ENCODE measurements at places on chromosomes 3 and 15.

DNA sequence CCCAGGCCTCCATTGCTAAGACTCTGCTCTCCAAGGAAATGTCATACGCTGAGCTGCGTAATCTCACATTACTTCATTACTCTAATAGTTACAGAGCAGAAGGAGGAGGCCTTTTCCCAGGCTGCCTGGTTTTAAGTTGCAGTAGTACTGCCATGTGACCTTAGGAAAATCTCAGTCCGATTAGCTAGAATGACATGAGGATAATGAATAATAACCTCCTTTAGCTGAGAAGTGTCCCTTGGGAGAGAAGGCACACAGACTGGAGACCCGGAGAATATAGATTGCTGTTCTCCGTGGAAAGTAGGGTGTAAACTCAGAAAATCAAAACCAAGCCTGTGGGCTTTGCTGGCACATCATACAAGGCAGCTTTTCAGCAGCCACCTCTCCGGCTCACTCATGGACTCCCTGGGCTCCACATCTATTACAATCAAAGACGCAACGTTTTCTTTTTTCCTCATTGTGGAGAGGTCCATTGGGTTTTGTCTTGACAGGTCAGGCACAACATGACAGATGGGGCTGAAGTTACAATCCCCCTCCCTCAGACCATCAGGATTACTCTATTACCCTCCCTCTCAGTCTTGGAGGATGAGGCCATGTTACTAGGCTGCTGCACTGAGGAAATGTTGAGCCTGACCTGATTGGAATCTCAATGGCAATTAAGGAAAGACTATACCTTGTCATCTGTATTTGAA, 134.8 kb upstream of the MB21D2 start:
- DNase-seq = no peak

DNA sequence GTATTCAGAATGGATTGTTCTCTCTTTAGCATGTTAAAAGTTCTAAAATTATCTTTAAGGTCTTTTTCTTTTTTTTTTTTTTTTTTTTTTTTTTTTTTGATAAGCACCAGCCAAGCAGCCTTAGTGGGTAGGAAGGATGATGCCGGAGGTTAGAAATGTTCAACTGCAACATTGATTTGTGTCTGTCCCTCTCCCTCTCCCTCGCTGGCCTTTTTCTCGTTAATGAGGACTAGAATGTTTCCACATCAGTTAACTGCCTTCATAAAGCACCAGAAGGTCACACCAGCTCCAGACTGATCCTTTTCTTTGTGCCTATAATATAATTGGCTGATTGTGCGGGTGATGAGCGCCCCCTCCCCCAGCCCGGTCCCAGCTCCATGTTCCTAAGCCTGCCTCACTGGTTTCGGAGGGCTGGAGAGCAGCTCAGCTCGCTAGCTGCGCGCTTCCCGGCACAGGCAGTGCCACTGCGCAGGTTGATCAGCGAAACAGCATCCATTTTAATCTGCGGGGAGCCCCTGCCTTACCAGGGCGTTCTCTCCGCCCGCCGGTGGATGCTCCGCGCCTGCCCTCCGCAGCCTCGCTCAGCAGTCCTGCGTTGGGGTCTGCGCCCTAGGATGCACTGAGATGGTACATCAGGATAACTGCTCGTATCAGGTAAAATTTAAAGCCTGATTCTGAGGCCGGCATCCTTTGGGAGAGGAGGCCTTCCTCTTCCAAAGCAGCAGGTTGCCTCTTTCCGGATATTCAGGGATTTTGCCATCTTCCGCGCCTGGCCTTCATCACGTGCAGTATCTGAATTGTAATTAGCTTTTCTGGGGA, 148.9 kb upstream of the IL12A start:
- no peak for DNase-seq

DNA sequence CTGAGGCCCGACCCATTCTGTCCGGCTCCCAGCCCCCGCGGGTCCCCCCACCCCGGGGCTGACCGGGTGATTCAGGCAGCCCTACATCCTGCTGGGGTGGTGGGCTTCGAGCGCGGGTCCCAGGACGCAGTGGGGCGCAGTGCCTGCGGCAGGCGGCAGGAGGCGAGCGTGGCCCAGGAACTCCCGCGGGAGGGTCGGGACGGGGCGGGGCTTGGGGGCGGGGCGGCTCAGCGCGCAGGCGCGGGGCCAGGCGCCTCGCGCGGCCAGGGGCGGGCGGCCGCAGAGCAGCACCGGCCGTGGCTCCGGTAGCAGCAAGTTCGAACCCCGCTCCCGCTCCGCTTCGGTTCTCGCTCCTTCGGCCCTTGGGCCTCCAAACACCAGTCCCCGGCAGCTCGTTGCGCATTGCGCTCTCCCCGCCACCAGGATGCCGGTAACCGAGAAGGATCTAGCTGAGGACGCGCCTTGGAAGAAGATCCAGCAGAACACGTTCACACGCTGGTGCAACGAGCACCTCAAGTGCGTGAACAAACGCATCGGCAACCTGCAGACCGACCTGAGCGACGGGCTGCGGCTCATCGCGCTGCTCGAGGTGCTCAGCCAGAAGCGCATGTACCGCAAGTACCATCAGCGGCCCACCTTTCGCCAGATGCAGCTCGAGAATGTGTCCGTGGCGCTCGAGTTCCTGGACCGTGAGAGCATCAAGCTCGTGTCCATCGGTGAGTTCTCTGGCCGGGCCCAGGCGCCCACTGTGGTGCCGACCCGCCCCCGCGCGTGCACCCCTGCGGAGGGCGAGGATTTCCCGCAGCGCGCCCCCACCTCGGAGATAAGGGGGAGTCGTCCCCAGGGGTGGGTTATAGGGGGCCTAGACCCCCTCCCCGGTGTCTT, at the start of gene FLNB:
Gene FLNB, plus strand, starts transcription at position 282 of the 885 bp plus-strand sequence. Its CDS starts 143 bp downstream, at position 425.
- DNase-seq = peak; percentile 77

- DNase-seq = no peak
Observed at GRCh38 chr3:138434276-138434874, at the start of gene ESYT3. ESYT3 (plus strand) TSS chr3:138434616; CDS start chr3:138434799, 183 bp downstream.
